ENCODE measurements at places on chromosomes 13 and 19.

DNA sequence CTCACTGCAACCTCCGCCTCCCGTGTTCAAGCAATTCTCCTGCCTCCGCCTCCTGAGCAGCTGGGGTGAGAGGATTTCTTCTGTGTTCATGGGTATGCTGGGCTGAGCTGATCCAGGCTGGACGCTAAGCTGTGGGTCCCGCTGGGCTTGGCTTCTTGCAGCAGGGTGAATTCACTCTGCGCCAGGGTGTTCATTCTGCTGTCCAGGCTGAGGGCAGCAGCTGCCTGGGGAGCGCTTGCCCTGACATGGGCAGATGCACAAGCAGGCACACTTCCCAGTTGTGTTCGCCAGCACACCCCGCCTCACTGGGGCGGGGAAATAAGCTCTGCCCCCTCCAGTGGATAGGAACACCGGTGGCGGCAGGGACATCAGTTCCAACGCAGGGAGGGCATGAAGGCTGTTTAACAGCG, 7.3 kb upstream of the INAFM1 start:
- no peak for DNase-seq

DNA sequence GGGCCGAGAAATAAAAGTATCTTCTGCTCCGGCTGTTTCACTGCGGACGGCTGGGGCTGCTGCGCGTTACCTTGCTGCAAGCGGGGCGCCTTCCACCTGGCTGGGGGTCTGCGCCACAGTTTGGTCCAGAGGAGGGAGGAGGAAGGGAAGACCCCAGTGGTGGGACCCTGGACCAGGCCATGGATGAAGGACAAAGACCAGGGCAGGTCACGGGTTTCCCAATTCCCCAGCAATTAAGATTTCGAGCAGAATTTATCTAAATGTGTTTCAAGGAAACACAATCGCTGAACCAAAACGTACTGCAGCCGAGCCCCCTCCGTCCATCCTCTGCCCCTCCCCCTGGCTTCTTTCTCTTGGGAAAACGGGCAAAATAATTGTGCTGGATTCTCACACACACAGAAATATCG, 2.9 kb downstream of the SOX1 start:
- DNase-seq, result peak; percentile 67

GRCh38 chr13:60765700-60766411, 368.8 kb downstream of the TDRD3 start:
- no peak for DNase-seq

DNA sequence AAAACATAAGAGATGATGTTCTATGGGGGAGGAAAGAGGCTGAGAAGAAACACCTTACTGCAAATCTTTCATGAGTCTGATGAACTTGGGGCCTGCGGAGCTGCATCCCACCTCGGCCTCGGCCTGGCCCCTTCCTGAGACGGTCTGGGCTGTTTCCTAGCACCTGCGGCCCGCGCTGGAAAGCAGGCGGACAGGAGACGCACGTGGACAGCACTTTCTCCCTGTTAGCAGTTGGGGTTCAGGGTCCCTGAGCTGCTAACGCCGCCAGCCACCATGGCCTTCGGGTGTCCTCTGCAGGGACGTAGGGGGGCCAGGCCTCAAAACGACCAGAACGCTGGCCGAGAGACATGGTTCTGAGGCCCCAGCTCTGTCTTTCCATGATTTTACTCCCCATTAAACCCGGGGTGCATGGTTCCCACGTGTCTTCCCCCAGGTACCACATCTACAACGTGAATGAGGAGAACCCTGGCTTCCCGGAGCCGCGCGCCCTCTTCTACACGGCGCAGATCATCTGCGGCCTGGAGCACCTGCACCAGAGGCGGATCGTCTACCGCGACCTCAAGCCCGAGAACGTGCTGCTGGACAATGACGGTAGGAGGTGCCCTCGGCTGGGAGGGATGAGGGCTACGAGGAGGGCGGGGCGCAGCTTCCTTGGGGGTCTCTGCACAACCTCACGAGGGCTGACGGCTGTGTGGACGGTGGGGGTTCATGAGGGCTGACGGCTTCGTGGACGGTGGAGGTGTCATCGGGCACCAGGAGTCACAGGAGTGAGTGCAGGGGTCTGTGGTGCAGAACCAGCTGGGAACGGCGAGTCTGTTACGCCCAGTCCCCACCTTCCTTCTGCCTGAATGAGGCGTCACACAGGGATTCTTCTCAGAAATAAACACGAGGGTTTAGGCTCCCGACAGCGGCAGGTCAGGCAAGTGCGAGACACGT, 4.3 kb downstream of the GRK1 start:
- DNase-seq, result no peak

GRCh38 chr13:48493851-48494250, 39.0 kb downstream of the RCBTB2 start:
- DNase-seq, result no peak
